Ureter (tissue), 1 donor: ENCODE measurements at places on chromosomes 3 and 15. TPM values are rescaled to one million over a fixed set of nuclear protein-coding genes. Genes with fewer than 3 reads are reported as not detected.

Gene ZCWPW2
- total RNA-seq = 1.7 TPM

Gene SLCO3A1
- 42.3 TPM for total RNA-seq

Gene TNFSF10
- total RNA-seq = 44.1 TPM

Gene ALS2CL
- 64.5 TPM for total RNA-seq

Gene LRRC2
- 0.81 TPM for total RNA-seq

Gene GOLGA8S
- total RNA-seq = 0.65 TPM

Gene TTLL3
- total RNA-seq = 98.3 TPM

Gene GOLGA8K
- 1.9 TPM for total RNA-seq

Gene ANKUB1
- not detected for total RNA-seq

Gene KLHL6
- total RNA-seq = 6.4 TPM

Gene PRR20G
- total RNA-seq = not detected

DNA sequence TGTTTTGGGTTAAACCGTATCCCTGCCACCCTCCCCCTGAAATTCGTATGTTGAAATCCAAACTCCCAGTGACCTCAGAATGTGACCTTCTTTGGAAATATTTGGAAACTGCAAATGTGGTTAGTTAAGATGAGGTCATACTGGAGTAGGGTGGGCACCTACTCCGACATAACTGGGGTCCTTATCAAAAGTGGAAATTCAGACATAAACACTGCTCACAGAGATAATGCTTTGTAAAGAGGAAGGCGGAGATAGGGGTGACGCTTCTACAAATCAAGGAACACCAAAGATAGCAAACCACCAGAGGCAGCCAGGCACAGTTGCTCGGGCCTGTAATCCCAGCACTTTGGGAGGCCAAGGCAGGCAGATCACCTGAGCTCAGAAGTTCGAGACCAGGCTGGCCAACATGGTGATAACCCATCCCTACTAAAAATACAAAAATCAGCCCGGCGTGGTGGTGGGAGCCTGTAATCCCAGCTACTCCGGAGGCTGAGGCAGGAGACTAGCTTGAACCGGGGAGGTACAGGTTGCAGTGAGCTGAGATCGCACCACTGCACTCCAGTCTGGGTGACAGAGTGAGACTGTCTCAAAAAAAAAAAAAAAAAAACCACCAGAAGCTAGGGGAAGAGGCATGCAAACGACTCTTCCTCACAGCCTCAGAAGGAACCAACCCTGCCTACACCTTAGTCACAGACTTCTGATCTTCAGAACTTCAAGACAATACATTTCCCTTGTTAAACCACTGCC lies 51.1 kb upstream of the CHD2 start:
- no peak for DNase-seq

DNA sequence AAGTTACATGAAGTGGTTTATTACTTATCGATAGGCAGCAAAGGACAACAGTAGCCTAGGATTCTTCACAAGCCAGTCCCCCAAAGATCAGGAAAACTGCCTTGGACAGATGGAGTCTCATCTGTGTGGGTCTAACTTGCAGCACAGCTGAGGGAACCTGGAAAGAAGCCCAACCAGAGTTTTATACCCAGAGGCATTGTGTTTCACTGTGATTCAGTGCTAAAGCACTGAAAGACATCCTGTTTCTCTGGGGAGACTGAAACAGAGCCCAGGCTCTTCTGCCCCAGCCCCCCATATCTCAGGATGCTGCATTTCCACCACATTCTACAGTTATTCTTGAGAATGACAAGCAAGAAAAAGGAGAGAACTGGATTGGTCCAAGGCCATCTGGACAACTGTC lies 48.2 kb upstream of the PYDC2 start:
- no peak for DNase-seq

GRCh38 chr3:188700501-188700900 lies 471.3 kb upstream of the TPRG1 start:
- no peak for DNase-seq

DNA sequence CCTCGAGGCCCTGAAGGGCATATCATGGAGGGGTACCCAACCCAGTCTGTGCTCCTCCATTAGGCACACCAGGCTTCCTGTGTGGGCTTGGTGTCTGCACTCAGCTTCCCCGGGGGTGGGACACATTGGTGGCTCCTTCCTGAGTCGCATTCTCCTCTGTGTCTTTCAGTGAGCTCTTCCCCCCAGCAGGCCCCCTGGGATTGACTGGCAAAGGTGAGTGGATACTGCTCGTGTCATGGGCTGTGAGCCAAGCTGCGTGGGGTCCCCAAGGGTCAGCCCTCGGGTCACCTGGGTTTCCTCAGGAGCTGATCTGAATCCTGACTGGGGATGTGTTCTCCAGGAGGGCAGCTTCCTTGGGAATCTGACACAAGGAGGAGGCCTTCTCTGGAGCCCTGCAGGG lies 231.0 kb downstream of the SNRPN start:
- DNase-seq = no peak

DNA sequence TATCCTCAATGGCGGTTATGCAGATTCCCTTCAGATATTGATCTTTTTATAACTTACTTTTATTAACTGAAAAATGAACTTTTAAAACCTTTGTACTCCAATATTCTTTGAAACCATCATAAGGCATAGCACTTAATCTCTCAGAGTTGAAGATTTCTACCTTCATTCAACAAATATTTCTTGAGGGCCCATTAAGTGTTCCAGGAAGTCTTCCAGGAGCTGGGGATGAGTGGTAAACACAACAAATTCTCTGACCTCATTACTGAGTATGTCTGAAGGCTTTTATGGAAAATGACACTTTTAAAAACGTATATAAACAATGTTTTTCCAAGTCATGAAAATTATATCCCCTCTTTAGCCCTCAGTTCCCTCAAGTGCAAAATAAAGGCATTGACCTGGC lies 575.3 kb upstream of the IL12A start:
- DNase-seq = no peak

DNA sequence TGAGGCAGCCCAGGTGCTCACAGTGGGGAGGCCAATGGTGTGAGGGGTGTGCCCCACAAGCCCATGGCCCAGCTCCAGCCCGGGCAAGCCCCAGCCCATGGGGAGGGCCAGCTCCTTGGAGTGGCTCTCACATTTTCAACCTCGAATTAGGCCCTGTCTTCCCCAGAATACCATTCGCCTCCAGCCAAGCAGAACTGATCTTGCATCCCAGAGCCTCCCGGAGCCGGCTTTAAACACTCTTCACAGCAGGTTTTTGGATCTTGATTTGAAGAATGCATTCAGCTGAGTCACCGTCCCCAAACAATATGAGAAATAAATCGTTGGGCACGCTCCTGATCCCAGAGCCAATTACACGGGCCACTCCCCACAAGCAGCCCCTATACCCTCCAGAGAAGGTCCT lies 23.7 kb downstream of the TPRA1 start:
- DNase-seq = no peak

- DNase-seq = no peak
Observed at GRCh38 chr3:197680955-197681521, 55.7 kb downstream of the RUBCN start.

GRCh38 chr3:146256851-146257486 lies 6.1 kb upstream of the PLSCR4 start:
- no peak for DNase-seq

GRCh38 chr3:14300721-14301399 lies 101.5 kb upstream of the SLC6A6 start:
- DNase-seq = no peak

DNA sequence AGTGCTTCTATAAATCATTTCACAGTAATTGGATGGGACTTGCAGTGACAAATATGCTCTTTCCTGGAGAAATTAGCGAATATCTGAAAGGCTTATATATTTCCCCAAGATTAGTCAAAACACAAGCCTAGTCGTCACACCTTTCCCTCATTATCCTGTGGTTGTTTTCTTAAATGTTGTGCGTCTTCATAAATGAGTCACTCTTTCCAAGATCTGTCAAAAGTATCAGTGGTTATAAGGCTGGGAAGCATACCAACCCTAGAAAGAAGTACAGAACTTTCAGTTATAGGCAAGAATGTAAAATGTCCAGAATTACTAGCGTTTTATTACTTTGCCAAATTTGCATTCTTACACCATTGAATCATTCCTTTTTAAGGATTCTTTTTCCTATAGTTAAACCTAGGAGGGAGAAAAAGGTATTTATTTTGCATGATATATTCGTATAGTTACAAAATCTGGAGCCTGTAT lies 33.6 kb downstream of the TMEM212 start:
- DNase-seq = no peak
